ENCODE measurements at places on chromosomes 7 and 10. TPM values are rescaled to one million over a fixed set of nuclear protein-coding genes. Genes with fewer than 3 reads are reported as not detected.

The TMEM270 gene
- total RNA-seq = not detected

The C10orf62 gene
- total RNA-seq = 0.10 TPM

The KEL gene
- total RNA-seq = not detected

The SLC39A12 gene
- not detected for total RNA-seq

The TRPV6 gene
- not detected for total RNA-seq

The CYP2C8 gene
- not detected for total RNA-seq

The HOXA9 gene
- total RNA-seq = 18.2 TPM

The APBB1IP gene
- not detected for total RNA-seq

The BAIAP2L1 gene
- total RNA-seq = 0.76 TPM

The LBX1 gene
- total RNA-seq = not detected

The RPEL1 gene
- total RNA-seq = 0.33 TPM

The ARHGAP21 gene
- total RNA-seq = 153 TPM

The SPDYE1 gene
- total RNA-seq = not detected

The GIMAP4 gene
- 166 TPM for total RNA-seq

The CALN1 gene
- total RNA-seq = not detected

The NAT16 gene
- total RNA-seq = not detected

The HEPACAM2 gene
- total RNA-seq = not detected

The DBNL gene
- total RNA-seq = 140 TPM

The TMEM196 gene
- not detected for total RNA-seq

The GIMAP8 gene
- total RNA-seq = 49.6 TPM

The DENND2A gene
- 0.19 TPM for total RNA-seq

The TCF7L2 gene
- total RNA-seq = 5.7 TPM

The BMPER gene
- total RNA-seq = 0.65 TPM

The PTN gene
- total RNA-seq = not detected

The SPDYE16 gene
- not detected for total RNA-seq

The ACBD7 gene
- total RNA-seq = 0.65 TPM

Measured in vein endothelial cell (primary cell).